ENCODE measurements at places on chromosomes 6 and 20.

DNA sequence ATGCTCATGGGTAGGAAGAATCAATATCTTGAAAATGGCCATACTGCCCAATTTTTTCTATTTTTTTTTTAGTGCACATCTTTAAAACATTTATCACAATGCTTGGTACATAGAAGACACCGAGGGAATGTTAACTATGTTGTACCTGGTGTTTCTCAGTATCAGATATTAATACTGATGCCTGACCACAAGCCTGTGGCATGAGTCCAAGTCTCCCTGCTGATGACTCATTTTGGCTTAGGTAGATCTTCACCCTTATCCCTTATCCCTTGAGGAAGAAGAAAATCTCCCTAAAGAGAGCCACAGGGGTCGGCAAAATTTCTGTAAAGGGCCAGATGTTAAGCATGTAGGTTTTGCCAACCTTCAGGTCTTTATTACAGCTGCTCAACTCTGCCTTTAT lies 14.5 kb downstream of the CD109 start:
- DNase-seq: no peak

DNA sequence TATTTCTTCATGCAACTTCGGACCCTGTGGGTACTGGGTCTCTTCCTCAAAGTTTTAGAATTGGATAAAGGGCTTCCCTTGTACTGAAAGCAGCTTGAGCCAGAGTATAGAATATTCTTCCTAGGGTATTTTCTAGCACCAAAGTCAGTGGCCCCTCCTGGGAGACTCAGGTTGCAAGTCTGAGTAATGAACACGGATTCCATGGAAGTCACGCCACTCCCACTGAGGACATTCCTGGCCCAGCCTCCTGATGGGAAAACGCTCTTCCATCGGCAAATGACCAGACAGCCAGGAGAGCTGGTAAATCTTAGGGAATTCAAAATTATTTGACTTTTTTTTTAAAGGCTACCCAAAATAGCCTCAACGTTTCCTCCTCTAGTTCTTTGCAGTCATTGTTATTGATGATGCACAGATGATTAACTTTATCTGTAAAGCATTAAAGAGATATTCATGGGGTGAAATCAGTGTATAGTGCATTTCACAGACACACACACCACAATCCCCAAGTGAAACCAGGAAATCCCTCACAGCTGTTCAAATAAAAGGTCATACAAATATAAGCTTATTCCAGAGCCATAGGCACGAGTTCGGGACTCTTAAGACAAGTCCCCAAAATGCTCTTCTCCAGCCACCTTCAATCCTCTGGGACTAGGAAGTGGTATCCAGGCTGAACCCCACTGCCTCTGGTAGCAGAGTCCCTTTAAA lies 248.8 kb downstream of the SOD2 start:
- no peak for DNase-seq

- DNase-seq: no peak
Measured at GRCh38 chr6:5597413-5597812, 336.1 kb downstream of the FARS2 start.

DNA sequence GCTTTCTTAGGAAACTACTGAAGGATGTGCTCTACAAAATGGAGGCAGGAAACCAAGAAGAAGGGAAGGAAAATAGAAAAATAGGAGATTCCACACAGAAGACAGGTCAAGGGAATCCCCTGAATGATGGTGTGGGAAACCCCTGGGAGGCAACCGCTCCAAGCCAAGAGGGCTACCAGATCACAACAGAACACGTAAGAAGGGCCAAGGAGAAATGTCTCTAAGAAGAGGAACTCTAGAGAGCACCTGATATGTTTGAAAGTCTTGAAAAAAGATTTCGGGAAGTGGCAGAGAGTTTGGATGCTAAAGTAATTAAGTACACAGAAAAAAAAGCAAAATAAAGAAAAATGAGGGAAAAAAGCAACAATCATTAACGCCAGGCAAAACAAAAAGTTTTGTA lies 7.1 kb downstream of the KIF13A start:
- DNase-seq: no peak

GRCh38 chr20:45823949-45824835 lies 2.9 kb downstream of the TNNC2 start:
- DNase-seq: no peak

DNA sequence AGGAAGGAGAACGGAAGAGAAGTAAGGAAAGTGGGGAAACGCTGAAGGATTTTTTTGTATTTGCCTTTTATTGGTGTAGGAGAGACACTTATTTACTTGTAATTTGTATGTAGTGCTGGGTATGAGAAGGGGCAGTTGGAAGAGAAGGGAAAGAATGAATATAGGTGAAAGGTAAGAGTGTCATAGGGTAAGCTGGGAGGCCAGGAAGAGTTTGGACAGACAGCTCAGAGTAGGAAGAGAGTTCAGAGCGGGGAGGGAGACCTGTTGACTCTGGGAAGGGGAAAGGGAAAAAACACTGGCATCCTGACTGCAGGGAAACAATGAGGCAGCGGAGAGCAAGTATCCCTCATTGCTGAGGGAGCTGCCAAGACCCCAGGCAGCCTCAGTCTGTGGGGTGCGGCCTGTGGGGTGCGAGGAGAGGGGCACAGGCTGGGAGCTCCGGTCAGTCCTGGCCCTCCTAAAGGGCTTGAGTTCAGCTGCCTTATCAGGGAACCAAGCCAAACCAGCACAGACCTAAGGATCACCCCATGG lies 3.1 kb downstream of the TRAF3IP2 start:
- DNase-seq: no peak

DNA sequence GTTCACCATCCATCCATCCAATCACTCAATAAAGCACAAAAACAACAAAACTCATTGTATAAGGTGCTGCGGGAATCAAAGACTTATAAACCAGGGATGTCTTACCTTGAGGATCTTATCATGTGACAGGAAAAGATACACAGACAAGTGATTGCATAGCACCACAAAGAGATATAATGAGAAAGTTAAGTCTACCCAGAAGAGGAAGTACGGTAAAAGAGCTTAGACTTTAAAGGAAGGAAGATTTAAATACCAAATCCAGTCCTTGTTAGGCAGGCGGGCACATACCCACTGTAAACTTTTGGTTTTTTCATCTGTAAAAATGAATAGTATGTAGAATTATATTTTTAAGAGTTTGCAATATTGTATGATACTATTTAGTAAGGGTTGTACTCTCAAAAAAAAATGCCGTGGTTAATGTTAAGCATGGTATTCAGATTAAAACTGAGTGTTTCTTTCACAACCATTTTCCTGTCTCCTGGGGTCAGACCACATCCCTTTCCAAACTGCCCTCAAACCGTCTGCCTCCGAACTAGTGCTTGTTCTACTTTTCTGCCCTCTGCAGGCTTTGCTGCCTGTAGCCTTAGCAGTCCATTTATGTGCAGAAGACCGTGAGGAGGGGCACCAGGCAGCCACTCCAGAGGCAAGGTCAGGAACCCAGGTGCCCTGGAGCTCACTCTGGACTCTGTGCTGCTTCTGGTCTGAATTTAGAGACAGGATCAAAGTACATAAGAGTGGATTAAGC lies 179.5 kb upstream of the SYNDIG1 start:
- DNase-seq: no peak

DNA sequence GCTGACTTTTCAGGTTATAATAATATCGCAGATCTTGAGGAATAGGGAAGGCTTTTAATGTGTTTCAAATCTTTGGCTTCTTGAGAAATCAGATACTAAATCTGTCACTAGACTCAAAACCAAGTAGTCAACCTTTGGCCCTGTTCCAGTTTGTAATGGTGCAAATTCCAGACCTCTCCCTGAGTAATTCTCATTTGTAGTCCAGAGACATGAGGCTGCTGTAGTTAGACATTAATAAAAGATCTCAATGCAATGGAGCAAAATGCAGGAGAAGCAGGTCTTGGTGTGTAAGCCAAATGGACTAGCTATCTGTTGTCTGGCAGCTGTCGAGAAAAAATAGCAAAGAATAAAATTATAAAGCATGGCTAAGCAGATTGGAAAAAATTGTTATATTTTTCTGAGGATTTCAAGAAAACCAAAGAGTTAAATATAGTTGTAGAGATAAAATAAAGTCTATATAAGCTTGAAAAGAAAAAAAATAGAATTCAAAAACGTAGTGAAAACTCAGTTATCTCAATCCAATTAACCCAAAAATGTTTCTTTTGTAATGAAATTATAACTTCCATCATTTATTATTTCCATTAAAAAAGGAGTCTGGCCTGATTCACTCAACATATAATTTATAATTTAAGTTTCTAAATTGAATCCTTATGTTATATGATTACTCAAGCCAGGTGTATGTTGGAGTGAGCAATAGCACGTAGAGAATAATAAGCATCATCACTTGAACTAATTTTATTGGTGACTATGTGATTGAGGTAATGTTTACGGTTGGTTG lies 161.5 kb upstream of the ADGRB3 start:
- no peak for DNase-seq

DNA sequence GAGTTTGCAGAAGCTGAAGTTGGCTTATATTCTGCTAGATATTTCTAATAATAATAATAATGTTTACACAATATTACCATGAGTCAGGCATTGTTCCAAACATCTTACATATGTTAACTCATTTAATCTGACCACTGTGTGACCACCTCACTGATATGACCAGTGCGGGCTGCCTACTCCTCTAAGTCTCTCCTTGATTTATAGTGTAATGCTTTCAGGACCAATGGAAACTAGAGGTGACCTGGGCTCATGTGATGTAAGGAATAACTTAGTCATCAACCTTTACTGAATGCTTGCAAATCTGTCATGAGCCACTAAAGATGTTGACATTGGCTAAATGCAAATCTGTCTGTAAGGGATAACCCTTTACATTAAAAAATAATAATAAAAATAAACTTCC lies 51.1 kb upstream of the GPR6 start:
- no peak for DNase-seq

- DNase-seq: no peak
Measured at GRCh38 chr6:70219943-70220613, 82.8 kb downstream of the COL9A1 start.

- DNase-seq: no peak
Measured at GRCh38 chr6:139539852-139540251, 165.4 kb upstream of the CITED2 start.

GRCh38 chr20:64140061-64140931 lies 24.0 kb upstream of the MYT1 start:
- DNase-seq: no peak

- no peak for DNase-seq
Measured at GRCh38 chr20:47583551-47583950, 81.9 kb downstream of the NCOA3 start.

GRCh38 chr6:36223706-36224105 lies 27.2 kb downstream of the BRPF3 start:
- no peak for DNase-seq

DNA sequence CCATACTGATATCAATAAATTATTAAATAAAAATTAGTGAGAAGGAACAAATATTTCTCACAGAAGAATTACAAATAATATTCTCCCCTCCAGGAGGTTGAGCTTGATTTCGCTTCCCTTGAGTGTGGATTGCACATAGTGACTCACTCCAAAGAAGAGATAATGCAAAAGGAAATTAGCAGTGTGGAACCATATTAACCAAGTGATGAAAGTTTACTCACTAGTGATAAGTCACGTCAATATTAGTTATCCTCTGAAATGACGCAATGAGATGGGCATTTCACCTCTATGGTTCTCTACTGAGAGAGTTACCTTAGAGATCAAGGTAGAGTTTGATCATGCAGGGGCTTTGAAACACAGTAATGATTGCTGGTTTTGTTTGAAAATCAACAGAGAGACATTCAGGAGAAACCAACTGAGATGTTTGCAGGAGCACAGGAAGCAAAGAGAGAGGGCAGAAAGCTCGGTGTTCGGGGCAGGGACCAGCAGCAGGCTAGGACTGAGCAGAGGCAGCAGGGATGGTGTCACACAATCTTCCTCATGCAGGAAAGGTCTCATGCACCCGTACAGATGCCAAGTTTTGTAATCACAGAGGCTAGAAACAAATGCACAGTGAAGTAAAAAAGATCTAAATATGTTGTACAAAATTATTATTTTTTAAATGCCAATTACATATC lies 634.5 kb downstream of the QKI start:
- DNase-seq: no peak

GRCh38 chr6:3894590-3895311 lies 45.6 kb downstream of the FAM50B start:
- peak; percentile 10 for DNase-seq

DNA sequence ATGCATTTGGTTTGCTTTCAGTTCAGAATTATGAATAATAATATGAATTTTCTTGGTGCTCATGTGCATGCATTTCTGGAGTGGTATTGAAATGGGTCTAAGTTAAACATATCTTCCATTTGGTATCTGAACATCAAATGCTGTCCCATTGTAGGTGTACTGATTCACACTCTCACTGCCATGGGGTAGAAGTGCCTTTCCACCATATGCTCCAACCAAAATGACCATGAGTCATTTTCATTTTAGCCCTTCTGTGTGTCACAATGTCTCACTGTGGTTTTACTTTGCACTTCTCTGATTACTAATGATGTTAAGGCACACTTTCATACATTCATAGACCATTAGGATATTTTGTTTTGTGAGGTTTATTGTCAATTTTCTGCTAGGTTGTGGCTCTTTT lies 211.9 kb downstream of the HAO1 start:
- DNase-seq: no peak

GRCh38 chr6:158154816-158155215 lies 13.2 kb downstream of the SERAC1 start:
- DNase-seq: no peak

- DNase-seq: no peak
Measured at GRCh38 chr6:95629551-95629950, 52.2 kb downstream of the MANEA start.

DNA sequence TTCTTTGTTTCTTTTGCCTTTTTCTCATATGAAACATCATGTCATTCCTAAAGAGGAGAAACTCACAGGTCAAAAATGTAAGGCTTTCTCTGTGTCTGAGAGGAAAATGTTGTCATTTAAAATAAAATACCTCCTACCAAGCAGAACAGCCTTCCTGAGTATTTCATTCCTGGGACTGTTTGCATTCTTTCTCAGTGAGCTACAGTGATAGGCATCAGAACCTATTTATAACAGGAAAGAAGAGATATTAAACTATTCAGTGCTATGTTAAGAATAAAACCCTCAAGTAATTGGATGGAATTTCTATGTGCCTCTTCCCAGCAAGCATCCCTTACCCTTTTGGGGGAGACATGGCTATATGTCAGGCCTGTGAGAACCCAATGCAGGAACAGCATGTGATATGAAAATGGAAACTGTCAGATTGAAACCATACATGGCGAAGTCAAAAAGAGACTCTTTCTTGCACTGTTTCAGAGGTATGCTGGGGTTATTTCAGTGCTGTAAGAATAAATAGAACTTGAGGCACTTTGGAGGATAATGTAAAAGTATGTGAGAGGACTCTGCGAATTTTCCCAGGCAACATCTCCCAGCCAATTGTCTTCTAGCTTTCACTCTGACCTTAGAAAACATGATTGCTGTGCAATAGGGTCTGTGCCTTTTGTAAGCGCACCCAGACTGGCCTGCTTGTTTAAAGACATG lies 133.8 kb upstream of the CCN2 start:
- DNase-seq: no peak

DNA sequence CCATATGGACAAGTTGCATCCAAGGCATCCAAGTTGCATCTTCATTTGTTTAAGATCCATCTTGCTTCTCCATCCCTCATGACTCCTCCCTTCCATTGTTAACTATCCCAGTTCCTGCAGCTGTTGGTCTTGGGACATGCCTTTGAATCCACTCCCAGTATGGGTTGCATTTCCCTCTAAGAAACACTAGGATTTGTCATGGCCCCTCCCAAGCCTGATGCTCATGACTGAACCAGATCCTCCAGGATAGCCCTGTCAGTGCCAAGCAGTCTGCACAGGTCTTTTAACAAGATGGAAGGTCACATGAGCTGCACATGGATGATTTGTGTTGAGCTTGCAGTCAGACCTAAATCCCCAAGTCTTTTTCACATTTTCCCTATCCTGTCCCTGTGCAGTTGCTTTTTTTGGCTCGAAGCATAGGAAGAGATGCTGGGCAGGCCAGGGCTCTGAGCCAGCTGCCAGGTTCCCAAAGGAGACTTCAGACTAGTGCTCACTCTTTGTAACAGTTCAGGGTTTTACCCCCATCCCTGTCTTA lies 4.2 kb downstream of the PPP2R5D start:
- DNase-seq: no peak

All from NCI-H774 (cell line).